ENCODE measurements at places on chromosomes 2 and 18.

GRCh38 chr2:97901862-97902261, 93.9 kb downstream of the TMEM131 start:
- no peak for DNase-seq

DNA sequence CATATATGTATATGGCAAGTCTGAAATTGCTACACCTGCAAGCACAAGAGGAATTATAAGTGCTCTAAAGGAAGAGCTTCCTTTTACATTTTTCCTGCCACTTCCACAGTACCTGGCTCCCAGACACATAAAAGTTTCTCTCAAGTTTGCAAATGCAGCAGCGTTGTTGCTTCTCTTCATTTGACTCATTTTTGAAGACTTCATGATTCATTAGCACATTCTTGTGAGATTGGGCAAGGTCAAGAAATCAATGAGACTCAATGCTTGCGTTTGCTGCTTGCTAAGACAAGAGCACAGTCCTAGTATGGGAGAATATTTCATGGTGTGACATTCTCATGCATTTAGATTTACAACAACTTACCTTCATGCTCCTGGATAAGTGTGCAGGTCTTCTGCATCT, 42.6 kb upstream of the PDCL3 start:
- DNase-seq, result no peak

- no peak for DNase-seq
Observed at GRCh38 chr18:78687736-78688135, 291.9 kb upstream of the SALL3 start.

GRCh38 chr18:76571689-76572088, 76.6 kb upstream of the ZNF516 start:
- DNase-seq, result no peak

GRCh38 chr2:107808959-107809358, 17.7 kb upstream of the RGPD4 start:
- no peak for DNase-seq

DNA sequence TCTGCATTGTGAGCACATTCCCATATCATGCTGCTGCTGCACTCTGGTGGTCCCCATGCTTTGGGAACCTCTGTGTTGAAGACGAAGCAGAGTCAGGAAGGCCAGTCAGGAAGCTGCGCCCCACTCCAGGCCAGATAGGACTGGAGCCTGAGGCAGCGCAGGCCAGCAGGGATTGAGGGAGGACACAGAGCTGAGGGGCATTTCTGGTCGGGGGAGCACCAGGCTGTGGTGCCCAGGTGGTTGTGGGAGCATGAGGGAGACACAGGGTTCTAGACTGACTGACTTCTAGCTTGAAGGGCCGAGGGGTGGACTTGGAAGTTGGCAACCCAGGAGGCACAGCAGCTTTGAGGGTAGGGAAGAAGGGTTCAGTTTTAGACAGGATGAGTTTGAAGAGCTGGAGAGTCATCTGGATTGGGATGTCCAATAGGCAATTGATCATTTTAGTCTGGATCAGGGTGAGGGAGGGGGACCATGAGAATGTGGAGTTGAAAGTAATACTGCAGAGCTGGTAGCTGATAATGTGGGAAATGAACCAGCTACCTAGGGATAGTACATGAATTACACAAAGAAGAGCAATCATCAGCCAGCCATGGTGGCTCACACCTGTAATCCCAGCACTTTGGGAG, 1.4 kb upstream of the ACTG2 start:
- DNase-seq, result no peak

DNA sequence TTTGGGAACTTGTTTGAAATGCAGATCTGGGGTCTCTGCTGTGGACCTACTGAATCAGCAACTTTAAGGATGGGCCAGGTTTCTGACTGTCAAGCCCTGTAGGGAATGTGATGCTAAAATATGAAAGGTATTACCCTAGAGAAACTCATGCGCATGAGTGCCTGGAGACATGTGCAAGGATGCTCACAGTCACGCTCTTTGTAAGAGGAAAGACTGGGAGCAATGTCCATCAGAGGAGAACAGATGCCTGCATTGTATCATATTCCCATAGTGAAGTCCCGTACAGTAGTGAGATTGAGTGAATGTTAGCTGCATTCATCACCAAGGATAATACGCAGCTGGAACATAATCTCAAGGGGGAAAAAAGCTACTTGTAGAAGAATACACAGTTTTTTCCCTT, 14.1 kb downstream of the ZNF407 start:
- no peak for DNase-seq

- DNase-seq, result no peak
Observed at GRCh38 chr2:66805016-66805865, 370.3 kb downstream of the MEIS1 start.

DNA sequence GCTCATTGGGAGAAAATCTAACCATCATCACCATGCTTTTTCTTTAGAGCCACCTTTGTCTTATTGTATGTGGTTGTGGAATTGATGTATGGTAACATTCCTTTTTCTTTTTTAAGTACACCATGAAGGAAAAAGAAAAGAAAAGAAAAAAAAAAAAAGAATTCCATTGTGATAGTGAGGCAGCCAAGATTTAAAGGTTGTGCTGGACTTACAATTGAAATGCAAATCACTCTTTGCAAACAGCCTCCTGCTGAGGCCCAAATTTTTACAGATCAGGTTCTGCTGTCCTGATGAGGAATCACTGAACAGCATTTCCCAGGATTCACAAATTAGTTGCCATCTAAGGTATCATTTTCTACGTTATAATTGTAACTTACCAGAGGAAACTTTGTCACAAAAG, 1101.0 kb upstream of the FANCL start:
- DNase-seq, result no peak

DNA sequence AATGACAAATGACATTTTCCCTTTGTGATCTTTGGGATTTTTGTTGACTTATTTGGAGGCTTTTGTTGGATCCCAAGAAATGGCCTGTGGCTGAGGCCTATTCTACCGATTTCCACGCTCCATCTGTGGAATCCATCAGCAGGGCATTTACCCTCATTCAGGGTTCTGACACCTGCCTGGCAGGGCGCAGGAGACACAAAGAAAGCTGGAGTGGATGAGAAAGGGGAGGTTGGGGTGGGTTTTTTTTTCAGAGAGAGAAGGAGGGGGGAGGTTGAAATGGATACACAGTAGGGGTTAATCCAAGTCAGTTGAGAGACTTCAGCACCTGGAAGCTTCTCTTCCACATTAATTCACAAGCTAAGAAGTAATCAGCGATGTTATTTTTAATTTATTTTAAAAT, 59.7 kb downstream of the PAX3 start:
- DNase-seq, result no peak

DNA sequence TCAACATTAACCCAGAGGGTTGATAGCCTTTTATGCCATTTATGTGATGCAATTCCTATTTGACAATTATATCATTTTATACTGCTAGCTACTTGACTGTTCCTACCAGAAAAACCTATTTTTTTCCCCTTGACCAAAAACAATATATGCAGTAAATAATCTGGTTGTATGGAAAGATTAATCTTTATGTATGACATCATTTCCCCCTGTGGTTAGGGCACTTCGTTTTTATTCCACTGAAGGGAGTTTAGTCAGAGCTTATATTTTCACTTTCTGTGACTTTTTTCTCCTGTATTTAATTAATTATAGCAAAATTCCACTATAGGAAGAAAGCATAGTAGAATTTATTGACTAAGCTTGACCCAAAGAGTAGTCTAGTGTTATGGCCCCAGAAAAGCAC, 107.6 kb downstream of the HAUS1 start:
- DNase-seq, result no peak

GRCh38 chr18:41886126-41886807, 68.8 kb upstream of the PIK3C3 start:
- DNase-seq, result no peak

DNA sequence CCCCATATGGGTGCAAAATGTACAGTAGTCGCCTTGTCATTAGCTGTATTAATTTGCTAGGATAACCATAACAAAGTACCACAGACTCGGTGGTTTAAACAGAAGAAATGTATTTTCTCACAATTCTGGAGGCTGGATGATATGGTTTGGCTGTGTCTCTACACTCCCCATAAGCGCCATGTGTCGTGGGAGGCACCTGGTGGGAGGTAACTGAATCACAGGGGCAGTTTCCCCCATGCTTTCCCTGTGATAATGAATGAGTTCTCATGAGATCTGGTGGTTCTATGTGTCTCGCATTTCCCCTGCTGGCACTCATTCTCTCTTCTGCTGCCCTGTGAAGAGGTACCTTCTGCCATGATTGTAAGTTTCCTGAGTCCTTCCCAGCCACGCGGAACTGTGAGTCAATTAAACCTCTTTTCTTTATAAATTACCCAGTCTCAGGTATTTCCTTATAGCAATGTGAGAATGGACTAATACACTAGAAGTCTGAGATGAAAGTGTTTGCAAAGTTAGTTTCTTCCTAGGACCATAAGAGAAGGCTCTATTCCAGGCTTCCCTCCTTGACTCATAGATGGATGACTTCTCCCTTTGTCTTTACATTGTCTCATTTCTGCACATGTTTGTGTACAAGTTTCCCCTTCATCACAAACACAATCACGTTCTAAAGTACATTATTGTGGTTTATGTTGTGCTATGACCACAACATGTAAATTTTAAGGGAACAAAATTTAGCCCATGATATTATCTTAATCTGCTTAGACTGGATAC, 1442.6 kb downstream of the SUCLG1 start:
- DNase-seq, result no peak

DNA sequence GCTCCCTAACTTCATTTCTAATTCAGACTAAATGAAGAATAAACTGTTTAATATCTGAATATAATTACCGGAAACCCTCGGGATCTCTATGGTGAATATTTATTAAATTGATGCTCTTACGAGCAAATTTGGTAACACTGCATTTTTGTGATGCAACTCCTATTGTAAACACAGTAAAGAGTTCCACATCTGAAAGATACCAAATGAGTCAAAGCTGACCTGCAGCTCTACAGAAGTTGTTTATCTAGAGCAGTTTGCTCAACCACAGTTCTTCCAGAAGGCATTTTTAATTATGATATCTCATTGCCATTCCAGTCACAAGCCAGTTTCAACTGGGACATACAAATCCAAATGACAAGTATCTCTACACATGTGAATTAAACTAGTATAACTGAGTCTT, 129.7 kb downstream of the PKP4 start:
- DNase-seq, result no peak

GRCh38 chr18:12369211-12369610, 7.8 kb downstream of the AFG3L2 start:
- DNase-seq, result no peak

- DNase-seq, result peak; percentile 31
Observed at GRCh38 chr2:105143467-105144151, 97.9 kb upstream of the GPR45 start.

DNA sequence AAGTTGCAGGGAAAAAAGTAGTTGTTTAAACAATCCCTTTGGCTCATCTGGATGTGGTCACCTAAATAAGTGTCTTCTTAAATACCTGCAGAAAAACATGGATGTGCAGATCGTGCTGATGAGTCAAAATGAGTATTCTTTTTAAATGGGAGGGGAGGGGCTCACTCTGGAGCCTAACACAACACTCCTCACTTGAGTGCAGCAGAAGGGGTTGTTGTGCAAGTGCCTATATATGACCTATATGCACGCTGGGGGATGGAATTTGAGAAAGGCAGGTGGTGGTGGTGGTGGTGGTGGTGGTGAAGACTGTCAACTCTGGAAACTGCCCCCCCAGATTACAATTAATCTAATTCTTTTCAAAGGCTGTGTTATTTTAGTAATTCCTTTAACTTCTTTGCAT, 77.9 kb upstream of the FAM124B start:
- no peak for DNase-seq

GRCh38 chr2:37880551-37880950, 44.5 kb upstream of the RMDN2 start:
- no peak for DNase-seq

- DNase-seq, result no peak
Observed at GRCh38 chr2:183259921-183260320, 135.7 kb downstream of the NUP35 start.

GRCh38 chr2:124149571-124149970, 124.5 kb downstream of the CNTNAP5 start:
- no peak for DNase-seq

DNA sequence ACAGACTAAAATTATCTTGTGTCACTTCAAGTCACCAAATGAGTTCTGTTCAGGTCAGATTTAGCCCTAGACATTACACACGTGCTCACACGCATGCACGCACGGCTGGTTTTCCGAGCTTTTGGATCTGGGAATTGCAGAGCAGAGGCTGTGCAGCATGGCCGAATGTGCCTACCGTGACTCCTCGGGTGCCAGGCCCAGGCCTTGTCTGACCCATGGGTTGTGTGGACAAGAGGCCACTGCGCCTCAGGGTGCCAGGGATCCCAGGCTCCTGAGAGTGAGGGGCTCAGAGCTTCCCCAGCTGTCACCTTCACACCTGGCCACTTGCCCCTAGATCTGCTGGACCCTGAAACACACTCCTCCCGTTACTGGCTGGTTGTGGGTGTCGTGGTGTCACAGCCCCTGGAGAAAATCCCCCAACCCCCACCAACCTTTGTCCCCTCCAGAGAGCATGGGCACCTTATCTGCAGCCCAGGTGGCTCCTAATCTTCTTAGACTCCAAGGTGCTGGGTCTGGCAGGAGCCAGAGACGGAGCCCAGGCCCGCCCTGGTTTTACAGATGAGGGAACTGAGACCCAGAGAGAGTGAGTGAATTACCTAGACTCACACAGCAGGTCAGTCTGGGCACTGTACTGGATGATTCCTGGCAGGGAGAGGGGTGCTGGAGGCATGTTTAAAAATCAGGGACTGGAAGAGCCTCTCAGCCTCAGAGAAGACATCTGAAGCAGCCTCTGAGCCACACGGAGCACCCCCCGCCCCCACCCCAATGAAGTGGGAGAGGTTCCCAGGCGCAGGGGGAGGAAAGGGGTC, 56.8 kb downstream of the ATOH8 start:
- DNase-seq, result no peak

GRCh38 chr2:15858466-15858865, 81.9 kb upstream of the MYCN start:
- no peak for DNase-seq

DNA sequence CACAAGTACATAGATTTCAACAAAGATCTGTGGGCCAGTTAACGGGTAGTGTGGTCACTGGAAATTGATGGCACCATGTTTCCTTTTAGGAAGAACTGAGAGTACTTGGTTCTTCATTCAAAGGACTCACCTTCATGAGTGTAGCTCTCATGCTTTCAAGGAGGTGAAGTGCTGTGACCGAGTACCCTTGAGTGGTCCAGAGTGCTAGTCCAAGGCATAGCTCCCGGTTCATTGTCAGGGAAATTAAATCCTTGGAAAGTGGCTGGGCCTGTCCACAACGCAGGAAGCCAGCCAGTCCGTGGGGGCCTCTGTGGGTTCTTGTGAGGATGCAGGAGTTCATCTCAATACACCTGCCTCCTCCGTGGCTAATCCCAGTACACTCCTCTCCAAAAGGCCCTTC, 295.1 kb downstream of the GALR1 start:
- DNase-seq, result no peak

DNA sequence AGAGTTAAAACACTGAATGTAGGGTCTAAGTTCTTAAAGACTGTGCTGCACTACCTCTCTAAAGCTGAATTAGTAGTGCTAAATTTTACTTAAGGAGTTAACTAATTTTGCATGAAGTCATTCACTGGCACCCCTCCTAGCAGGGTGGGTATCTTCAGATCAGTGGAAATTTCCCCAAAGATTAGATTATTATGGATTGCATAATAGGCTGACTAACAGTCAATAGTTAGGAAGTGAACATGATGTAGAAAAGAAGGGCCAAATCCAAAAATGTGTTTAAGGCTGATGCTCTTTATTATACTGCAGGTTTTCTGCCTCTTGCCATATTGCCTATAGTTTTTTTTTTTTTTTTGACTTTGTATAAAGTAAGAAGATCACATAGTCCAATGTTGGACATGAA, 5.2 kb downstream of the ZNF638 start:
- no peak for DNase-seq

GRCh38 chr18:11052800-11053199, 96.6 kb downstream of the PIEZO2 start:
- no peak for DNase-seq

Data from stimulated activated CD4-positive, alpha-beta T cell treated with anti-CD3 and anti-CD28 coated beads, Interleukin-12 subunit alpha, Interleukin-12 subunit beta, amount 100 ng/mL, for 24 hours (primary cell).